Left kidney (tissue), 8 donors: ENCODE measurements at places on chromosomes 6 and 20. TPM values are rescaled to one million over a fixed set of nuclear protein-coding genes. Genes with fewer than 3 reads are reported as not detected.

DNA sequence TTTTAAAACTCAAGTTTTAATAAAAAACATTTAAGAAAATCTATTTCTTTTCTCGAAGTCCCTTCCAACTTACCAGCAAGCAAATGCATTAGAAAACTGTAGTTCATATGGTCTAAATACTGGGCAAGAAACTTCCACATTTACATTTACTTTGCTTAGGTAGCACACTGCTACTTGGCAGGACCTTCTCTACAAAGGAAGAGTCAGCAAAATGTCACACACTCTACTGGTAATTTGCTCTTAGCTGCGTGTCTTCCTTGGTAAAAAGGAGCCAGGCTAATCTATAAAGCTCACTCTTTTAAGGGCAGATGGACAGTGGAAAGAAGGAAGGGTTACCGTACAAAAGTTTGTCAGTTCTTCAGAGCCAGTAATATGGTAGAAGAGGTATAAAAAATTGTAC lies 45.7 kb downstream of the MAP3K7 start:
- DNase-seq, result no peak

DNA sequence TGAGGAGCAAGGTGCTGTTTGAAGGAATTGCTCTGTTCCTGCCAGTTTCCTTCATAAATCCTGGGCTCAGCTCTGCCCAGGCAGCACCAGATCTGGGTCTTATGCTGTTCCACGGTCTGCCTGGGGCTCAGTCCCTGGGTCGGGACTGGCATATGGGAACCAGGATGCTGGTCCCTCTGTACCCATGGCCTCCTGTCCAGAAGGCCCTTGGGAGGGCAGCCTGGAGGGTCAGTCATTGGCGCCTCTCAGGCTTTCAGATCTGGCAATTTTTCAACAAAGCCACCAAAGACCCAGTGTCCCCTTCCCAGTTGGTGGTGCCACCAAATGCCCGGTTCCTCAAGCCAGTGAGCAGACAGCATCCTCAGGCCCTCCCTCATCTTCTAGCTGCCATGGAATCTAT lies 232.7 kb upstream of the SULF2 start:
- no peak for DNase-seq

DNA sequence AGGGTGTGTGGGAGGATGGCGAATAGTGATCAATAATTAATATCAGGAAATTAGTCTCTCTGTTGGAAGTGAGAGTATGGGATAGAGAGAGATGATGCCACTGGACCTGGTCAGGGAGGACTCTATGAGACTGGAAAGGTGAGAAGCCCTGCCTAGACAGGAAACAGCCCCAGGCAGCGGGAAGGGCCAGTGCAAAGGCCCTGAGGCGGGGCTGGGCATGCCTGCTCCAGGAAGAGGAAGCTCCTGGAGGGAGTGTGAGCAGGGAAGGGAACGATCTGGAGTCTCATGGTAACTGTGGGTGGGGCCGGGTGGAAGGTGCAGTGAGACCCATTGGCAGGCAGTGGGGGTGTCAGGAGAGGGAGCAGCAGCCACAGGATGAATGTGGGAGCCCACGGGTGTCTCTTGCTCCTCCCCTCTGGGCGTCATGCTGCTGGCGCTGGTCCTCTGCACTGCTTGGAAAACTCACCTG lies 1.8 kb upstream of the CST3 start:
- DNase-seq, result no peak

GRCh38 chr6:148611213-148611612 lies 135.6 kb upstream of the UST start:
- DNase-seq, result no peak

DNA sequence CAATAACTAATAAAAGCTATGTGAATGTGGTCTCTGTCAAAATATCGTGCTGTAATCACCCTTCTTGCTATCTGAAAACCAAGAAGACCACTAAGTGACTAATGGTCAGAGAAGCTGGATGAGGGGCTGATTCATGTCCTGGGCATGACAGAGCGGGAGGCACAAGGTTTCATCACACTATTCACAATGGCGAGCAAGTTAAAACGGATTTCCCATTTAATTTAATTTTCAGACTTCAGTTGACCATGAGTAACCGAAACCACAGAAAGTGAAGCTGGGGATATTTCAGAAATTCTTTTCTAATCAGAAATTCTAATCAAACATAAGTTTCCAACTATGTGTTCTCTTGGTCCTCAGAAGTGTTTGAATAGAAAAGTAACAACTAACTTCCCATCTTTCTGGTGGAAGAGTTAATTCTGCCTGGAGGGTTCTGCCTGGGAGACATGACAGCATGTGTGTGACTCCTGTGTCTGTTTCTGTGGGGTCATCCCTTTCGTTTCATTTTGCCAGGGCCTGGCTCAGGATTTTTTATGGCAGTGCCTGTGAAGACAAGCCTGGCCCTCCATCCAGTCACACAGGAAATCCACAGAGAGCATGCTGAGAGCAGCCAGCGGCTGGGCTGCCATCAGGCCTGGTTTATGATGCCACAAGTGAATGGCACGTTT lies 98.9 kb downstream of the FAM120B start:
- no peak for DNase-seq

- DNase-seq, result no peak
Observed at GRCh38 chr6:151101816-151102694, 137.7 kb upstream of the AKAP12 start.

DNA sequence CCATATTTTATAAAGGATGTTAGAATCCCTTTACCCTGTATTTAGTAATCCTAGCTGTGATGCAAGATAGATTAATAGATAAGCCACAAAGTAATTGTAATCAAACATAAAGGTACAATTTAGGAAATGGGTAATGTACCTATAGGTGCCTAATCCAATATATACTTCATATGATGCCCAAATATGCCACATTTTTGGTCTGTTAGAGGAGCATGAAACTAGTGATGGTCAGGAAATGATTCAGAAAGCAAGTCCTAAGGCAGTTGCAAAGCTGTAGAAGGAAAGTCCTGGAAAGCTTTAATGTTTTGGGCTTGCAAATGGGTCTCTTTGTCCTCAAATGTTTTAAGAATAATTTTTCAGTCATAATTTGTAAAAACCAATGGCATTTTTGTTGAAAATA lies 76.6 kb upstream of the PTPRK start:
- no peak for DNase-seq

DNA sequence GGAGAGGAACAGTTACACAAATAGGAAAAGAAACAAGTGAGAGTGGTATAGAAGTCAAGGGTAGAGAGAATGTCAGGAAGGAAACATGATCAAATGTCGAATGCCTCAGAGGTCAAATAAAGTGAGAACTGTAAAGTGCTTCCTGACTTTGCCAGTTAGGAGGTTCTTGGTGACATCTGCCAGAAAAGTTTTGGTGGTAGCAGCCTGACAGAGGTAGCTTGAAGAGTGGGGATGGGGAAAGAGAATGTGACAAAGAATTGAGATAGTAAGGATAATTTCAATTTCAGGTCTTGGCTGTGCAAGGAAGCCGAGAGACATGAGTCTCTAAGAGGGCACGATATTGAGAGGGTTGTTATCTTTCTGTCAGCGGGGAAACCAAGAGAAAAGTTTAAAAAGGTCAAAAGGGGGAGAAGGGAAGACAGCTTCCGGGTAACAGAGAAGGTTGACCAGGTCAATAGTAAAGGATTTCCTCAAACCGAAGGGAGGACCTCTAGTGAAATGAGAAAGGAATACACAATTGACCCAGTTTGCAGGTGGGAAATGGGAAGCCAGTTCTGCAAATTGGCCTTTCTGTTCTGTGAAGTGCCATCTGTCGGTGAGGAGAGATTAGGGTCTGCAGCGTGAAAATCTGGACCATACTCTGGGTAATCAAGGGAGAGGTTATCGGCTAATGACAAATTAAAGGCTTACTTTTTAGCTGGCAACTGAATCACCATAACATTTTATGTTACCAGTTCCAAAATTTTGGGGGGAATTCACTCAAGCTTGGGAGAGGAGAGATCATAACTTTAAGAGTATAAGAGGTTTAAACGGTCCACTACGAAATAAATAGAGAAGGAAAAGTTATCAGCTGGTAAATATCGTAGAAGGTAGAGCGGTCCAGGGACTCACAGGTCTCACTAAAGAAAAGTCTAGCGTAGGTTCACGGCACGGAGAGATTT lies 973 bp upstream of the BRD2 start:
- DNase-seq, result peak; percentile 58

CYP24A1 gene
- 2.9 TPM for polyA plus RNA-seq
